Iris pigment epithelial cell (primary cell): ENCODE measurements at places on chromosomes 6 and 20.

DNA sequence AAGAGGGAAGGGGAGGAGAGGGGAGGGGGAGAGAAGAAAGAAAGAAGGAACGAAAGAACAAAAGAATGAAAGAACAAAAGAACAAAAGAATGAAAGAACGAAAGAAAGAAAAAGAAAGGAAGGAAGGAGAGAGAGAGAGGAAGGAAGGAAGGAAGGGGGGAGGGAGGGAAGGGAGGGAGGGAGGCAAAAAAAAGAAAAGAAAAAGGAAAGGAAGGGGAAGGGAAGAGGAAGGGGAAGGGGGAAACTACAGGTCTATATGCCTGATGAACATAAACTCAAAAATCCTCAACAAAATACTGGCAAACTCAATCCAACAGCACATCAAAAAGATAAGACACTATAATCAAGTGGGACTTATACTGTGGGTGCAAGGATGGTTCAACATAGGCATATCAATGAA is 13.7 kb upstream of the LGSN start:
- DNase-seq, result no peak

GRCh38 chr6:8277769-8278168 is 157.6 kb downstream of the SLC35B3 start:
- DNase-seq, result no peak

GRCh38 chr6:143677891-143678791 is at the start of gene PHACTR2:
PHACTR2 (plus strand) TSS chr6:143677965; CDS start chr6:143678164, 199 bp downstream.
- DNase-seq, result peak; percentile 78

GRCh38 chr20:20552076-20552475 is 160.4 kb downstream of the RALGAPA2 start:
- no peak for DNase-seq

DNA sequence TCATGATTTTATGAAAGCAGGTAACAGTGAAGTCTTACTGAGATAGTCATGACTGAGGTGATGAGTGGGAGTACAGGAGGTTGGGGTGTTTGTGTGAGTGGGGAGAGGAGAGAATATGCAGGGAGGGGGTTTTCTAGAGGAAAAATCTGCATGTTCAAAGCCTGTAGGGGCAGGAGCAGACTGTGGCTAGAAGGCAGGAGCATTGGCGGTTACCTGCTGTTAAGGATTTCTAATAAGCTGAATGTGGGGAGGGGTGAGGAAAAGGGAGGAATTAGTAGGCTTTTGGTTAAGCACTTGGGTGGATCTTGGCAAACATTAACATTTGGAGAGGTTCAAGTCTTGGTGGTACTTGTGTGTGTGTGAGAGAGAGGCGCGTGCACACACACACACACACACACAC is 70.8 kb downstream of the EYA4 start:
- no peak for DNase-seq

DNA sequence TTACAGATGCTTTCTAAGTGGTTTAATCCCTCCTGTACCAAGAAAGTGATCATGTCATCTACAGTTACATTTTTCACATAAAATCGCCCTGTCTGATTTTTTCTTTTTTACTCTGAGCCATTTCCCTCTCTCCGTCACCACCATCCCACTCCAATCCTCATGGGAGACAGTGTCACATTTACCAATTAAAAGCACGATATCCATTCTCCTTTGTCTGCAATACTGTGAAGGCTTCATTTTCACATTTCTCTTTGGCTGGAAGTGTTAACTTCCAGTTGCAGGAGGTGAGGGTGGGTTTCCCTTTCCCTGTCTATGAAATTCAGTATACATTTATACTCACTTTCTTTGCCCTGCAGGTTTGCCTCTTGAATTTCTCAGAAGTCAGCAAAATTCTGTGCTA is 372.7 kb upstream of the CNR1 start:
- DNase-seq, result no peak

GRCh38 chr6:77332915-77333623 is 130.2 kb downstream of the HTR1B start:
- no peak for DNase-seq

DNA sequence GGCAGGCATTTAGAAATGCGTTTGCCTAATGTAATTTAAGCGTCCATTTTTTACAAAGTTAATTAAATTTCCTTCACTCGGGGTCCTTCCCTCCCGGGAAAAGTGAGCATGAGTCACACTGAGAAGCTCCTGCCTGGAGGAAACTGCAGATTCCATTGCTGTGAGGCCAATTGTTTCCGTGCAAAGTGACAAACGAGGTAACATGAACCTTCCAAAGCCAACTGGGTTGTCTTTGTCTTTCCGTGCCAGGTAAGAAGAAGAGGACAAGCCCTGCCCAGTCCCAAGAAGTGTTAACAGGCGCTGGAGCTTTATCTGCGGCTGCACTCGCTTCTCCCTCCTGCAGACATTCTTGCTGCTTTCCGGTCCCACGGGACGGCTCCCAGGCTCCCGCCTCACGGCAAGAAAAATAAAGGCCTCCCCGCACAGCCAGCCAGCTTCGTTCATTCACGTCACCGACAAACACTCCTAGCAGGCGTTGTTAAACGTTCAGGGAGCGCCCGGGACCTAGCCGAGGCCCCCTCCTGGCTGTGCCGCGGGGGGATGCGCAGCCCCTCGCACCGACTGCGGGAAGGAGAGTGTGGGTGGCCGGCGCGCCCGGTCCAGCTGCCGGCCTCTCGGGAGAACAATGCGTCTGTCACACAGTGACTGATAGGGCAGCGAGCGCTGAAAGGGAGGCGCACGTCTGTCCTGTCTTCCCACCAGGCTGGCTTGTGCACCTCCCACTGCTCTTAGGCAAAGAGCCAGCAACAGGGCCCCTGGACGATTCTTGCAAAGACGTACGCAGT is 61.5 kb upstream of the HDDC2 start:
- DNase-seq, result peak; percentile 44

- DNase-seq, result peak; percentile 41
Measured at GRCh38 chr20:54148947-54149764, 24.6 kb downstream of the CYP24A1 start.

GRCh38 chr20:24582373-24583168 is 113.1 kb downstream of the SYNDIG1 start:
- no peak for DNase-seq

DNA sequence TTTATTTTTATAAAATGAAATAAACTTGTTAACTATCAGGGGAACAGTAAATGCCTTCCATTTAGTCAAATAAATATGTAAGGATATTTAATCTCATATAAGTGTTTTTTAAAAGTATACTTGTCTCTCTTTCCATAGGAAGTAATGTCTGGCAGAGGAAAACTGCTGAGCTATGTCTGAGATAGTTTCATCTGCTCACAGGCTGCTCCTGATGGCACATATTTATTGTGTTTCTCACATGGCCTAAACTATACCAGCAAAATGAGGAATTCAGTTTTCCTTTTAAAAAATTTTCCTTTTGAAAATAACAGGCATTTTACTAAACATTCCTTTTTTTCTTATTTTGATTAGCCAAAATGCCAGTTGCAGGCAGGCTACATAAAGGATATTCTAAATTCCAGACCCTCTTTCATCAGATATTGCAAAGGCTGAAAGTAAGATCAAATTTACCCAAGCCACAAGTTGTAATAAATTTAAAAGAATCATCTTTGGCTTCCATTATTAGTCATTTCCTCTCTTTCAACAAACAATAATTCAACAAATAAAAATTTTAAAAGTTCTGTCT is 60.1 kb upstream of the RNF146 start:
- DNase-seq, result peak; percentile 5

- no peak for DNase-seq
Measured at GRCh38 chr20:20939006-20939405, 167.2 kb downstream of the LINC00237 start.

DNA sequence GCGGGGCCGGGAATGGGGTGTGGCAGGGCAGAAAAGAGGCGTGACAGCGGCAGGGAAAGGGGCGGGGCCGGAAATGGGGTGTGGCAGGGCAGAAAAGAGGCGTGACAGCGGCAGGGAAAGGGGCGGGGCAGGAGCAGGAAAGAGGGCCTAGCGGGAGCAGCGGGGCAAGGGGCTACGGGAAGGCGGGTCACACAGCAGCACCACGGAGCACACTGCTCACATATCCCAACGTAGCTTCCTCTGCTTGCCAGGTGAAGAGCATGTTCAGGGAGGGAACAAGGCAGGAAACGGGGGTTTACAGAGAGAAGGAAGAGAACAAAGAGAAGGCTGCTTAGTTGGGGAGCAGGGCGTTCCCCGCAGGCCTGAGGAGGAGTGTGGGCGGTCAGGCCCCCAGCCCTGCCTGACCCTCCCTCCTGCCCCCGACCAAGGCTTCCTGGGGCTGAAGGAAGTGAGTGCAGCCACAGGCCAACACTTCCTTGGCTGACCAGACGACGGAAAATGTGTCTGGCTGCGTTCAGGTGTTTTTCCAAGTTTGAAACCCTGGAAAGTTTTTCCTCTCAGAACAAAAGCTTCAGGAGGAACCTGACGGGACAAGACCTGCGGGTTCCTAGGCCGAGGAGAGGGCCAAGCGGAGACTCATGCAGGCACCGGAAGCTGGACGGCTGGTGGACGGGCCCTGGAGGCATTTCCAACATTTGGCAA is 13.8 kb downstream of the UCKL1 start:
- DNase-seq, result peak; percentile 56

GRCh38 chr6:105981002-105981887 is 104.9 kb upstream of the PRDM1 start:
- no peak for DNase-seq

GRCh38 chr20:24321973-24322372 is 147.5 kb upstream of the SYNDIG1 start:
- DNase-seq, result no peak

GRCh38 chr20:1870792-1871550 is 24.2 kb upstream of the SIRPA start:
- DNase-seq, result no peak

- peak; percentile 60 for DNase-seq
Measured at GRCh38 chr6:8059129-8059528, 5.1 kb downstream of the BLOC1S5 start.

DNA sequence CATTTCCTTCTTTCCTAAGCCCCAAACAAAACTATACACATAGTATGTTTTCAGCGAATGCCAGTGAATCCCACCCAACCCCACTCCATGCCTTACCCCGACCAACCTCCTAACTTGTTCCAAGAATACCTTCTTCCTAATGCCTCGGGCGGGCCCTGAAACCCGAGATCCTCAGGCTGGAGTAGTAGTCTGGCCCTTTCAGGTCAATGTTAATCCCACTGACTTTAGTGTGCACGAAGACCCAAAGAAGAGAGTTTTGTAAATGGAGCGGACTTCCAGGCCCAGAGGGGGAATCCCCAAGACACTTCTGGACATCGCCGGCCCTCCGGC is 394 bp downstream of the YIPF3 start:
- DNase-seq, result no peak

- no peak for DNase-seq
Measured at GRCh38 chr20:19070681-19071445, 141.6 kb upstream of the SLC24A3 start.

DNA sequence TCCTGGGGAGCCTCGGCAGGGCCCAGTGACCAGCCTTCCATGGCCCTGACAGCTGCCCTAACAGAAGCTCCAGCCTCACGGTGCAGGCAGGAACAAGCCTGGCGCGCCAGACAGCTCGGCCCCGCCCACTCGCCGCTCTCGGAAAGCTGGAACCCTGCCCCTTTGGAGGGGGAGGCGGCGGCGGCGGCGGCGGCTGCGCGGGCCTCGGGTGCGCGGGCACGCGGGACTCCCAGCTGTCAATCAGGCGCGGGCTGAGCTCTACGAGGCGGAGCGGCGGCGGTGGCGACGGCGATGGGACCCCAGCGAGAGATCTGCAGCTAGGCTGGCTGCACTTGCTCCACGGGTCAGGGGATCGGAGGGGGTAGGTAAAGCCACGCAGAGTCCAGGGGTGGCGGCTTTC is at the start of gene NRSN1:
NRSN1 (plus strand) TSS at position 236 of the 400 bp plus-strand sequence. CDS start 8,113 bp downstream, outside the sequence.
- DNase-seq, result no peak

DNA sequence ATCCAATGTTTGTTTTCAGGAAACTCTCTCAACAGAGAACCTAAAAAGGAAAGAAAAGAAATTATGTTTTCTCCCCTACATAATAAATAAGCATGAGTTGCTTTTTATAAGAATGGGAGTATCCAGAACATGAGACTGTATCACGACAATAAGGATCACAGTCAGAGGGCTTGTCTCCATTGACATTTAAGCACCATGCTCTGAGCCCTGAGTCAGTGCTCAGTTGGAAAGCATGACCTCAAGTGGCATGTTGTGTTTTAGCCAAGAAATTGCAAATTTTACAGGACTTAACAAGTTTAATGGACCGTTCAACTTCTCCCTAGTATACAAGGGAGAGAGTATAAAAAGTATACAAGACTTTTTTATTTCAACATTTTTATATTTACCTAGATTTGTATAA is 431.6 kb downstream of the GJA1 start:
- peak; percentile 44 for DNase-seq

GRCh38 chr20:24776755-24777271 is 172.3 kb upstream of the CST7 start:
- no peak for DNase-seq

DNA sequence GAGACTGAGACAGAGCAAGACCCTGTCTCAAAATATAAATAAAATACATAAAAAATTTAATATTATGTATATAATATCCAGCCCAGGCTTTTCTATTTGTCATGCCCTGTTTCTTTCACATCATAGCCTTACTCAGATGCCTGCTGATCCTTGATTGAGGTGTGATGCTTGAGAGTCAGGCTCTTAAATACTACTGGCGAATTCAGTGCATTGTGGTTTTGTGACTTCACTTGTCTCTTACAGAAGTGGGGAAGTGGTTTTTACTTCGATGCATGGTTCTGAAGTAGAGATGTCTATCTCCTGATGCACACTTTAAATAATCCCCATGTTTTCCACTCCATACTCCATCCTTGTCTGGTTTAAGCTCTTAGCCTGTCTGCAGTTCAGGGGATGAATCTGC is 29.1 kb downstream of the ASXL1 start:
- peak; percentile 56 for DNase-seq

DNA sequence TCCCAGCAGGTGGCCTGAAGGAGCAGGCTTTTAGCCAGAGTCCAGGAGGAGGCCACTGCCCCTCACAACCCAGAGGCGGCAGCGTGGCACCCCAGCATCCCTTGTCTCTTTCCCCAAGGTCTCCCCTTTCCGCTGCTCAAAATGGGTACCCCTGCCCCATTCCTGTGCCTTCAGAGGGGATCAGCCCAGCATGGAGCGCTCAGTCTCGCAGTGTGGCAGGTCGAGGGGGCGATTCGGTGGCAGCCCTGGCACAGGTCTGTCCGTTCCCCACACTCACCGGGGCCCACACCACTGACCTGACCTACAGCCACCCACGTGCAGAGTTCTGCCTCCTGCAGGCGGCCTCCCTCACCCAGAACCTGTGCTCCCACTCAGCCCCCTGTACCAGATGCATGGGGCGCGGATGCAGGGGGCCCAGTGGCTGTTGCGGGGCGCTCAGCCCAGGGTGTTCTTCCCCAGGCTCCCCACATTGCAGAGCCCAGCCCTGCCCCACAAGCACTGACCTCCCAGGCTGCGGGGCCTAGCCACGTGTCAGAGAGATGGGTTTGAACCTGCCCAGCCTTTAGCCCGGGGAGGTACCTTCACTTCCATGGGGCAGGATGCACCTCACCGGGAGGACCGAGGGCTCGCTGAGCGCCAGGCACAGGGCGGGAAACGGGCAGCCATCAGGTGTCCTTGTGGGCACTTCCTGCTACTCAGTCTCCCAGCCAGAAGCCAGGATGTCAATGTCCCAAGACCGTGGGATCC is 41.8 kb downstream of the DSTN start:
- DNase-seq, result peak; percentile 38
